ENCODE measurements at places on chromosomes 4 and X.

DNA sequence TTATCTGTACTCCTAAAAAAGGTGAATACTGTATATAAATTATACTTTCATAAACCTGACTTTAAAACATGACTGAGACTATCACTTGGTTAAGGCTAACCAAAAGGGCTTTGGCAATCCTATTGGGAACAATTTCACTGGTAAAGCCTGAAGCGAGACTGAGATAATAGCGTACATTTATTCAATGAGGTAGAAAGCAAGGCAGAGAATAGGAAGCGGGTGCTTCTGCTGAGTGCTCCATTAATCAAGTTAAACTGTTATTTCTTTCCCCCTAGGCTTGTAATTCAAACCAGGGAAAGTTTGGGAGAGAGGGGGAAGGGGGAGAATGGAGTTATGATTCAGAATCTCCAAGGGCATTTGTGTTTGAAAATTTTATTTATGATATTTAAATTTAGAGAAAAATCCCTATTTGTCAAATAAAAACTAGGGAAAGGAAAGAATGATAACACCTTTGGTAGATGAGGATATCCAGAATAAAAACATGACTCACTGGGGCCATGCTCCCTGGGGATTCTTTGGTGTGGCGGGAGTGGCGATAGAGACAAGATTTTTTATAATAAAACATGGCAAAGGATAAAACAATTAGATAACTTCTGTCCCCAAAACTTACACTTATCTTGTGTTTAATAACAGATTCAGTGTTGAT lies 34.6 kb upstream of the SORBS2 start:
- DNase-seq, result no peak

DNA sequence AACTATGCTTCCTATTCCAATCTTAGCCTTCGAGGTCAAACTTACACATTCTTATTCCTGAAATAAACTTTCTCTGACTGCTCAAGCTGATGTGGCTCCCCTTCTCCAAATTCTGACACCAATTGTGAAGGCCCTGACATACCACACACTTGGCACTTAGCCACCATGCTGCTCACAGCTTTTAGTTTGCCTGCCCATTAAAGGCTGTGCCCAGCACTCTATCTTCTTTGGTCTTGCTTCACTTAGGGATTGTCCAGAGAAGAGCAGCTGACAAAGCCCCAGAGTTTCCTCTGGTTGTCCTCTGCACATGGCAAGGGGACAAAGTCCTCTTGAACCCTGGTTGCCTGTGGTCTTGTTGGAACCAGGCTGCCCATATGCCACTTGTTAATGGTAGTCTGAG lies 126.1 kb downstream of the ARHGEF9 start:
- DNase-seq, result no peak

DNA sequence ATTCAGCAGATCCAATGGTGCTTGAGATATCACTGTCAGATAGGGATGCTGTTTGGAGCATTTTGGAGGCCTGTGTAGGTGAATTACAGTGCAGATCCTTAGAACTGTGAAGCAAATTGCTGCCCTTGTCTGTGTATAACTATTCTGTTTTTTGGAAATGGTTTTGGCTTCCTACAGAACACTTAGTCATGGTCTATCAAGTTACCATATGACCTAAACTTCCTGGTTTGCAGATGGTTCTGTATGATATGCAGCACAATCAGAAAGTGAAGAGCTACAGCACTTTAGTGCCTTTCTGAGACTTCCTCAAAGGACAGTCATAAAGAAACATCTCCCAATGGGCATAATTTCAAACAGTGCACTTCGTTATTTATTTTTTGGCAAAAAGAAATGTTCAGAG lies 688.6 kb downstream of the SH3BGRL start:
- DNase-seq, result no peak

DNA sequence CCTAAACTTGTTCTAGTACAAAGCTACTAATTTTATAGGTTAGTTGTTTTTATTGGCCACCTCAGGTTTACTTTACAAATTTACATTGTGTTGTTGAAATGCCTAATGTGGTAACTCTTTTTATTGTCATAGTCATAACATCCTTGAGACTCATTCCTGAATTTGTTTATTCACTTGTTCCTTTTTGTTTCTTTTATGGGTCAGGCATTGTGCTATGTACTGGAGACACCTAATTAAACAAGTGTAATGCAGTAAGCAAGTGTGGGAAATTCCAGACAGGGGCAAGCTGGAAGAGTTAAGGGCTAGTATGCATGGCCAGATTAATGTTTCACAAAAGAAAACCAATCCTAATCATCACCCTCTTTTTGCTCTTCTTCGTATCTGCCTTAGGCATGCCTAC lies 30.5 kb upstream of the TTC29 start:
- no peak for DNase-seq

GRCh38 chr4:173446416-173446815 lies 47.5 kb upstream of the SCRG1 start:
- DNase-seq, result no peak

DNA sequence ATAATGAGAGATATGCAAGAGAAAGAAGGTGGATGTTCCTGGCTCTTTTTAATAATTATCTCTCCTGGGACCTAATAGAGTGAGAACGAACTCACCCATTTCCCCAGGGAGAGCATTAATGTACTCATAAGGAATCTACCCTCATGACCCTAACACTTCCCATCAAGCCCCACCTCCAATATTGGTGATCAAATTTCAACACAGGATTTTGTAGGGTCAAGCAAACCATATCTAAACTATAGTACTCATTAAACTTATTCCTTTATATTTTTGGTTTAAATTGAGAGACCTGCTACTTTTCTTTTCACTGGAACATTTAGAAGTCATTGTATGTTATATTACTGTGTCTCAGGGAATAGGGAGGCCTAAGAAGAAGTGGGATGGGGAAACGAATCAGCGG lies 2.6 kb downstream of the UGT2A3 start:
- DNase-seq, result no peak

GRCh38 chr4:56028165-56028564 lies 79.4 kb downstream of the CEP135 start:
- DNase-seq, result no peak

DNA sequence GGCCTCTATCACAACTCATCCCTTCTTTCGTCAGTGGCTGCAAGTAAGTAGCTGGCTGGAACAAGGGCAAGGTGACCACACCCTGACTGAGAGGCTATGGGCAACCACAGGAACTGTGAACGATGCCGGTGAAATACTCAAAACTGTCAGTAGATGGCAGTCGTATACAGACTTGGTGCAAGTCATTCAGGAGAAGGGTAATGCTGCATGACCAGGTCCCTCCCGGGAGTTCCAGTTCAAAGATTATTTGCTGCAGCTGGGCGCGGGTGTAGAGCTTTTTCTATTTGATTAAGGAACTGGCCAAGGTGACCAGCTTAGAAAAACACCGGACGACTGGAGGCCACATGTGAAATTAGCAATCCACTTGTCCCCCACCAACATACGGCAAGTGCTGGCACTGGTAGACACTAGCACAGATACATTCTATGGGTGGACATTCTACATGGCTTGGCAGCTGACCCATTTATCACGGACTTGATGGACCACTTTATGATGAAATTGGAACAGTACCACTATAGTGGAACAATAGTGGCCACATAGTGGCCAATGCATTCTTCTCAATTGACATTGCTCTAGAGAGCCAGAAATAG lies 726.6 kb downstream of the TRAM1L1 start:
- peak; percentile 41 for DNase-seq

DNA sequence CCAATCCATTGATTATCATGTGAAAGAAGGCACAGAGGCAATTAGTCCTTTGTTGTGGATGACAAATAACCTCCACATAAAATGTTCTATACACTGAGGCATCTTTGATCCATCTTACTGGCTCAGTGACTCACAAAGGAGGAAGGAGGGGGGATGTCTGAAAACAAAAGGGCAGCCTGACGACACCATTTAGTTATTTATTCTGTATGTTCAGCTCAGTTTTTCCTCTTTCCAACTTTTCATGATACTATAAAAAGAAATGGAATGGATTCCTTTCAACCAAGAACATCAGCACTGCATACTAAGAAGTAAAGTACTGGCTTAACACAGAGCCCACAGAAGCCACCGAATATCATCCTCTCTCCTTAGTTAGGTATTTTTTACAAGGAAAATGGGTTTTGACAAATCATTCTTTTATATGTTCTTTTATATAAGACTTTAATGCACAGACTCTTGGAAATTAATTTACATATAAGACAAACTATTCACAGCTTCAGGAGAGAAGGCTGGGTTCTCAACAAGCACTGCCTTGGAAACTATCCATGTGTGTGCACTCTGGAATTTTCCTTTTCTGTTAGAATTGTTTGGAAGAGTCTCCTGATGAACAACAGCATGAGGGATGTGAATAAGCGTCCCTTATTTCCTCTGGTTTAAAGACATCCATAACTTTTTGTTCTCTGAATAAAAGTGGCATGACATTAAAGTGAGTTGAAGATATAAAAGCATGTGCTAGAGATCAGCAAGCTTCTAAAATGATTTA lies 135.6 kb downstream of the TSPAN5 start:
- peak; percentile 41 for DNase-seq

DNA sequence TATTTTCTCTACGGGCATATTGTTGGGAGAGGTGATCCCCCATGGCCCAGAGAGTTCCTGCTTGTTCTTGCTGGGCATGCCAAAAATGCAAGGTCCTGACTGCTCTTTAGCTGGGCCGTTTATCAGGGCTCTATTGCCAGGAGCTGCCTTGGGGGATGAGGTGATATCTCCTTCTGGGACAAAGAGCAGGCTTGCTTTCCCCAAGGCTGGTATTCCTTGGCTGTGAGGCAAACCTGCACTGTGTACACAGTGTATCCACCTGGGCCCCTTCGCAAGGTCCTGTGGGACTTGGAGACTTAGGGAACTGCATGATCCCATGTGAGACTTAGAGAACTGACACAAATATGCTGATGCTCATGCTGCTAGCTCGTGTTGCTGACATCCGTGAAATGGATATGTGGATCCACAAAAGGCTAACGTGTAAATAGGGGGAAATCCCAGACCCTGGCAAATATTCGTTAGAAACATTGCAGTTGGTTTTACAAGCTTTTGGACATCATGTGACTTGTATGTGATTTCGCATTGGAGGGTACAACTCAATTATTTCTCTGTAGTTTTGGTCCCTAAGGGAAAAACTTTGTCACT lies 24.4 kb upstream of the ZFX start:
- no peak for DNase-seq

DNA sequence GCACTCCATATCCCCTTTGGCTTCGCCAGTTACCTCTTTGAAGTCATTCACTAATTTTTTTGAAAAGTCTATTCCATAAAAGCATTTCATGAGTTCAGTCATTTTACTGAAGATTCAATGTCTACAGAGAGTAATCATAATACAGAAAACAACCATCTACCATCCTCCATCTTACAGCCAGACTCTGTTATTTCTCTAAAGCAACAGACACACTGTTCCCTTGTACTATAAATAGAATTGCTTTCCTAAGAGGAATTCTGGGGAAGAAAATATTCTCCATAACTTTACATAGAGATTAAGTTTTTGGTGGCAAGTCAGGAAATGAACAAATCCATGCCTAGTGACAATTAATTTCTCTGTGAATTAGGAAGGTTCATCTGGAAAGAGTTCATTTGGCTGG lies 37.0 kb downstream of the XK start:
- DNase-seq, result no peak

- no peak for DNase-seq
Measured at GRCh38 chr4:62023633-62024032, 823.5 kb downstream of the ADGRL3 start.

DNA sequence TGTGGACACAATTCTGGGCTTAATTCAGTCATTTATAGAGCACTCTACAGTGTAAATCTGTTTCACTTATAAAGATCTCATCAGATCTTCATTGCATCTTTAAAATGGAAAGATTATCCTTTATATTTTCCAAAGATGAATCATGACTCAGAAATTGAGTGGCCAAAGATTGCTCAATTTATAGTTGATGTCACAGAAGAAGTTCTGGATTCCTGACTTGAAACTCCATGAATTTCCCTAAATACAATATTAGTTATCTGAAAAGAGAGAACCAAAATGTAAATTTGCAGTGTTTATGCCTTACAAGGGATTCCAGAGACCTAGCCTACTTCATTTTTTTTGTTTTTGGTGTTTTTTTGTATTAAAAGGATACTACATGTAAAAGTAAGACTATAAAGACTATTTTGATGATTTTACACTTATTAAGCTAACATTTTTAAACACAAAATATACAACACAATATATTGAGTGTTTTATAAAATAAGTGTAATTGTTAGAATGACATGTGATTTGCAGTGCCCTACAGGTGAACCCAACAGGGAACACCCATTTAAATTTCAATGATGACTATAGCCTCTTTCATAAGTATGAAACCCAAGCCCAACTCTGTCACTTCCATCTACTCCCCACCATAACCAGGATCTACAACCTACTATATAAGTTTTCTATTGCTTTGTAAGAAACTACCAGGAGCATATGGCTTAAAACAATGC lies 183.5 kb downstream of the PCDH7 start:
- peak; percentile 14 for DNase-seq

- no peak for DNase-seq
Measured at GRCh38 chr4:118254368-118254767, 98.4 kb downstream of the PRSS12 start.

DNA sequence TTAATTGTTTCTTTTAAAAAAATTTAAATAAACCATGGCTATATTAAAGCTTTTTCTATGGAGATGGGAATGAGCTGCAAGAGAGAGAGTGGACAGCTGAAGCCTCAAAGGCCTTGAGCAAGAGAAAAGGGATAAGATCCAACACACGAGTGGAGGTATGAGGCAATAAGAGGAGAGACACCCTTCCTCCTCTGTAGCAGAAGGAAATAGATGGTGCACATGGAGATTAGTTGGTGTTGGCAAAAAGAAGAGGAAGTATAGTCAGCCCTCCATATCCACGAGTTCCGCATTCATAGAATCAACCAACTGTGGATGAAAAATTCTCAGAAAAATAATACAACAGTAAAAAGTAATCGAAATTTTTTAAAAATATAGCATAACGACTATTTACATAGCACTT lies 3.2 kb downstream of the CXorf38 start:
- DNase-seq, result peak; percentile 31

- no peak for DNase-seq
Measured at GRCh38 chr4:39893693-39894072, 84.0 kb downstream of the PDS5A start.

DNA sequence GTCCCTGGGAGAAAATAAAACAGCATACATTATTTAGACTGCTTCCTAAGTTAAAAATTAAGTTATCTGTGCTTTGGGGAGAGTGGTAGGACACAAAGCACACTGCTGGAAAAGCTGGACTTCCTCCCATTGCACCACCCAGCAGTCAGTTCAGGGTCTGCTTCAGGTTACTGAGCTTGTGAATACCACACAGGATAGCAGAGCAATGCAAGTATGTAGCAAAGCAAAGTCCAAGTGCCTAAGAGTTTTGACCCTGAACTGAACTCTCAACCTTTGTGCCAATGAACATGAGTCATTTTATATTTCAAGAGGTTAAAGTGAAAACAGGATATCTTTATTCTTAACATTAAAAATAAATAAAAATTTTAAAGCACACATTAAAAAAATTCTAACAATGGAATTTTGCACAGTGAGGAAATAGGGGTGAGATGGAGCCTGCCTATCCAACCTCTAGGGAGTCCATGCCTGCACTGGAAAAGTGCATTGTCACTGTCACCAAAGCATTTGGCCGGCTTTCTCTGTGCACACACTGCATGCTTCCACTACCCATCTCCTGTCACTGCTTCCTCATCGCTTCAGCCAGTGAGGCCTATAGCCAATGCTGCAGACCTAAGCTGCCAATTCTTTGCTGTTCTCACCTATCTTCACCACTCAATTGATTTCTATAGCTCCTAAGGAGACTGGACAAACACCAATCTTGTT lies 50.9 kb downstream of the ABCG2 start:
- DNase-seq, result no peak
